ENCODE measurements at places on chromosomes 12 and 14.
A peak's percentile ranks its signal among the peaks of the same experiment; 100 is the strongest.

- no peak for DNase-seq
These were observed 50.3 kb downstream of the TSHR start for GRCh38 chr14:81005540-81006228.

DNA sequence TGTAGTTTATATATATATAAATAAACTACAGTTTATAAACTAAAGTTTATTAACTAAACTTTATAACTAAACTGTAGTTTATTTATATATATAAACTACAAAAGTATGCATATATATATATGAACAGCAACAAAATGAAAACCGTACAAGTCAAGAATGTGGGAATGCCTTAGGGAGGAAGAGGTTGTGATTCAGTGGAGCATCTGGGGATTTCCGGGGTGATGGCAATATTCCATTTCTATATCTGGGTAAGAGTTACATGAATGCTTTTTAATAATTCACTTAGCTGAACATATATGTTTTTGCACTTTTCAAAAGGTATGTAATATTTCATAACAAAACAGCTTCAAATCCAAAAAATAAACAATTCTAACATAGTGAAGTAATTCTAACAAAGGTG lies 30.1 kb upstream of the CAND1 start:
- DNase-seq, result no peak

- DNase-seq, result no peak
These were observed 20.3 kb downstream of the FCF1 start for GRCh38 chr14:74733221-74733620.

DNA sequence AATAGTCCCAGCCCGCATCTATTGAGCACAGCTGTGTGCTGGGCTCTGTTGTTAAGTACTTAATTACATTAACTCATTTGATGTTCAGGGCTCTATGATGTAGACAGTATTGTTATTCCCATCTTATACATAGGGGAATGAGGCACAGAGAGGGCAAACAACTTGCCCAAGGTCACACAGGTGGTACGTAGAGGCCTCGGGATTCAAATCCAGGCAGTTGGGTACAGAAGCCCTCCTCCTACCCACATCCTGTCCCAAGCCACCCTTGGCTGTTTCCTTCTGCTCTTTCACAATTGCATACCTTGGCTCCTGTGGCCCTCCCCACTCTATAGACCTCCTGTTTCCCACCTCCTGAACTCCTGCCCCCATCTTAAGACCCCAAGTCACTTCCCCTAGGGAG lies 10.0 kb upstream of the GPR68 start:
- DNase-seq, result no peak

GRCh38 chr14:83085725-83086124 lies 1552.1 kb upstream of the SEL1L start:
- no peak for DNase-seq

GRCh38 chr12:103801709-103802585 lies 39.1 kb downstream of the NT5DC3 start:
- no peak for DNase-seq

- DNase-seq, result no peak
These were observed at the start of gene CACNA1C for GRCh38 chr12:2052826-2053678. Gene CACNA1C (plus strand): TSS chr12:2052987. CDS start chr12:2053563, 576 bp downstream.

- DNase-seq, result no peak
These were observed 198.0 kb downstream of the CACNA1C start for GRCh38 chr12:2250797-2251196.

DNA sequence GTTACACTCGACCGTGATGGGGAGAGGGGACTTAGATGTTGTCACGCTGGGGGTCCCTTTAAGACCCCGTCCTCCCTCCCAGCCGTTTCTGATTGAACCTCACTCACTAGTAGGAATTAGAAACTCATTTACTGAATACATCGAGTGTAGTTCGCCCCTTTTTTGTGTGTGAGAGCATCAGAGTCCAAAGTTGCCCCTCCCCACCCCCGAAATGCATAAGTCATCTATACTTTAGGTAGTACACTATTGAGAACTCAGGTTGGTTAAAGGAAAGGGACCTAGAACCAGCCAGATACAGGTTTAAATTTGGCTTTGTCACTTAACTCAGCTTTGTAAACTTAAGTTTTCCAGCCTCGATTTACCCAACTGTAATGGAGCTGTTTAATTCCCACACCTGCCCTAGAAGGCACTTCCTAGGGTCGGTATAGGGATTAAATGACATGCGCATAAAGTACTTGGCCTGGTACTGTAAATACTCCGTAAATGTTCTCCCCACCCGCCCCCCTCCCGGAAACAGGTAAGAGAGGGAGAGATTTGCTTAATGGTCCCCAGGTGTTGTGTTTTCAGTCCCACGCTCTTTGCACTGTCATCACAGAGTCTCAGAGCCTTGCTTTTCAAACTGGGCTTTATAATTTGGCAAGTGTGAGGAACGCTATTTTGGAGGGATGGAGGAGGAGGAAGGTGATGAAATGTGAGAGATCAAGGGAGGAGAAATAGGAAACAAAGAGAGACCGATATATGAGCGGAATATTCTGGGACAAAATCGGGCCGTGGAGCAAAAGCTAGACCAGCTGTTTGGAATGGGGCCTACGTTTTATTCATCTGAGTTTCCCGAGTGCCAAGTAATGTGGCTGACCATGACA lies 897 bp downstream of the SUDS3 start:
- DNase-seq, result no peak

- peak; percentile 59 for DNase-seq
These were observed 6.9 kb upstream of the ADCY6 start for GRCh38 chr12:48795550-48796455.

- no peak for DNase-seq
These were observed 127.7 kb upstream of the CAND1 start for GRCh38 chr12:67141296-67142018.

- no peak for DNase-seq
These were observed 13.2 kb downstream of the TRIP11 start for GRCh38 chr14:92026548-92027190.

- DNase-seq, result no peak
These were observed 78.8 kb downstream of the PAPOLA start for GRCh38 chr14:96581026-96581425.

- no peak for DNase-seq
These were observed 40.5 kb downstream of the SLC2A14 start for GRCh38 chr12:7832059-7832696.

GRCh38 chr14:34722723-34723545 lies 8.5 kb upstream of the CFL2 start:
- peak; percentile 30 for DNase-seq

- no peak for DNase-seq
These were observed 141.3 kb downstream of the KTN1 start for GRCh38 chr14:55721353-55721752.

GRCh38 chr14:75906680-75907280 lies 75.0 kb downstream of the TGFB3 start:
- peak; percentile 68 for DNase-seq

- no peak for DNase-seq
These were observed 38.4 kb downstream of the AKAP3 start for GRCh38 chr12:4610481-4610880.

- no peak for DNase-seq
These were observed 119.7 kb upstream of the HIF1A start for GRCh38 chr14:61575551-61576150.

DNA sequence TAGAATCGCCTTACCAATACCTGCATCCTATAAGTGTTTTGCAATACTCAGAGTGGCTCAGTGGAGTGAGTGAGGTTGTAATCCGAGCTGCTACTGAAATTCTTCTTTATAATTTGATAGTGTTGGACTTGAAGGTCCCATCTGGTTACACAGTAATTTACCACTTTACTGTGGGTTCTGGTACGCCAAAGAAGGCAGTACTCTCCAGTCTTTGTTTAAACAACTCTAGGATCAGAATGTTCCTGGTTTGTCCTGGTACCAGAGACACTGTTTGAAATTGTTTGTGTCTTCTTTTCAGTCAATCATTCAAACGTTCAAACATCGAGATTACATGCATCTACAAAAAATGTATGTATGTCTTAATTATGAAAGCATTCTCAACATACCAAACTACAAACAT lies 51.3 kb upstream of the AMN1 start:
- no peak for DNase-seq

- no peak for DNase-seq
These were observed 24.0 kb downstream of the SSH1 start for GRCh38 chr12:108833355-108833733.

DNA sequence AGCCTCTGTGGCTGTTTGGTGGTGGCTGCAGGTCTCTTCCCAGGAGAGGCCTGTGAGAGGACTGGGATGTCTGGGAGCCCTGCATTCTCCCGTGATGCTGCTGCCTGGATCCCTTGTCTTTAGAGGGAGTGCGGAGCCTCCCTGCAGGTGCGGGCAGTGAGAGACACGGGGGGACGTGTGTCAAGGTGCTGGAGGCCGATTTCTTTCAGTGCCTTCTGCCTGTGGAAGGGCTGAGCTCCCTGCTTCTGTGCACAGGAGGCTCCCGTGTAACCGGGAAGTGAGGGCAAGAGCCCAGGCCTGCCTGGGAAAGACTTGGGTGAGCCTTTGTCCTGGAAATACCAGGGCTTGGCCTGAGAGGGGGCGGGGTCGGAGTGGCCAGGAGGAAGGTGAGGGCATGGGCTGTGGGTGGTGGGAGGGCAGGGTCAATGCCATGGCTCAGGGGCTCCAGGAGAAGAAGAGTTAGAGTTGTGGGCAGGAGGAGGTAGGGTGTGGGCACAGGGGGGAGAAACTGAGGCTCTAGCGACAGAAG lies 372.2 kb downstream of the TMEM121 start:
- no peak for DNase-seq

DNA sequence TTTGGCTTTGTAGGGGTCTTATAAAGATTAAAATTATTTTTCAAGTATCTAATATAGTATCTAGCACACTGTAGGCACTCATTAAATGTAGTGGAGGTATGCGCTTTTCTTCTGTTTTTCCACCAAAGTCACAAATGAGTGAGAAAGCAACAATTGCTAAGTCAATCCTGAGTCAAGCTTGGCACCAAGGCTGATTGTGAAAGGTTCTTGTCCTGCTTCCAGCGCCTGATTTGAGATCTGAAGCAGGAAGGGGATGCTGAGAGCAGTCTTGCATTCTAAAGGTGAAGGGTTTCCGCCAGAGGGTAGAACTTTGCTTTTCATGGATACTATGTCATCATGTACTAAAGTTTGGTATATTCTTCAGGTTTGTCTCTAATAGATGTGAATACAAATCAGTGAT lies 64.9 kb upstream of the DAAM1 start:
- no peak for DNase-seq

- no peak for DNase-seq
These were observed 45.8 kb upstream of the IQSEC3 start for GRCh38 chr12:20757-21156.

DNA sequence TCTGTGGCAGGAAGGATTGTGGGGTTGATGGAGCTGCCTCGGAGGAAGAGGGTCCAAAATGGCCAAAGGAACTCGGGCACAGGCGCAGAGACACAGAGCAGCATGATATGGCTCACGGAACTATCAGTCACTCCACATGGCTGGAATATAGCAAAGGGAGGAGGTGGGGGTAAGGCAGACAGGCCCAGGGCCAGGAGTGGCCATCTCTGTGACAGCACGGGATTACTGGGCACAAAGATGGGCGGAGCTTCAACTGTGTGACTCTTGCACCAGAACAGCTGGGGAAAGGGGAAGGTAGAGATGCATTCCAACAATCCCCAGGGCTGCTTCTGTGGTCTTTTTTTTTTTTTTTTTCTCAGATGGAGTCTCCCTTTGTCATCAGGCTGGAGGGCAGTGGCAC lies 24.8 kb upstream of the EML1 start:
- DNase-seq, result no peak

GRCh38 chr12:108638141-108638827 lies 4.6 kb upstream of the SELPLG start:
- peak; percentile 67 for DNase-seq

DNA sequence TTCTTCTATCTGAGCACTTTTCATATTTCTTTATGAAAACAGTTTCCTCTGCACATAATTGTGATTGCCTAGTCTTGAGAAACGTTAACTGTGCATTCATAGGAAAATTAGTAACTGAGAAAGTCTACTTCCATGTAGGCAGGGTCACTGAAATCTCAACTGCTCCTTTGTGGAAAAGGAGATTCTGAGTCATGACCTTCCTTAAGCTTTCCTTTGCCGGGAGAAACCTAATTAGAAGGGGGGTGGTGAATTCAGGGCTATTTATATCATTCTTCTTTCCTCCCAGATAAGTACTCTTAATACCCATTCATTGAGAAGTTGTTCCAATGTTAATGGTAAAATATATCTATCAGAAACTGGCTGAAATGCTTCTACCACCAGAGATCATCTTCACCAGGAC lies 751.0 kb upstream of the TMEM132C start:
- DNase-seq, result no peak

- DNase-seq, result no peak
These were observed 90.3 kb downstream of the TPH2 start for GRCh38 chr12:72028966-72029365.

DNA sequence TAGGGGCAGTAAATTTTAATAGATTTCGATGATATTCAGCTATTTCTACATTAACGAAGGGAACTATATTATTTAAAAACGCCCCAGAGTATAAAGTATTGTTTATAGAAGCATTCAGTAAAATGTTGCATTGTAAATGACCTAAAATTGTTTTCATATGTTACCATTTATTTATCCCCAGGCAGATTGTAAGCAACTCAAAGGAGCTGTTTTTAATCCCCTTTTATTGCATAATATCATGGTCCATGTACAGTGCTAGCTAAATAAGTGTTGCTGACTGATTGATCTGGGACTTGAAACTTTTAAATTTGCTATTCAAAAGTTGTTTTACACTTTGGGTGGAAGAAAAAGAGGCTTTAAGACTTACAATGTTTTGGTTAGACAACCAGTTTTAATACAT lies 199.0 kb upstream of the SLC38A2 start:
- DNase-seq, result no peak

GRCh38 chr12:127542391-127542790 lies 724.6 kb upstream of the TMEM132C start:
- no peak for DNase-seq

DNA sequence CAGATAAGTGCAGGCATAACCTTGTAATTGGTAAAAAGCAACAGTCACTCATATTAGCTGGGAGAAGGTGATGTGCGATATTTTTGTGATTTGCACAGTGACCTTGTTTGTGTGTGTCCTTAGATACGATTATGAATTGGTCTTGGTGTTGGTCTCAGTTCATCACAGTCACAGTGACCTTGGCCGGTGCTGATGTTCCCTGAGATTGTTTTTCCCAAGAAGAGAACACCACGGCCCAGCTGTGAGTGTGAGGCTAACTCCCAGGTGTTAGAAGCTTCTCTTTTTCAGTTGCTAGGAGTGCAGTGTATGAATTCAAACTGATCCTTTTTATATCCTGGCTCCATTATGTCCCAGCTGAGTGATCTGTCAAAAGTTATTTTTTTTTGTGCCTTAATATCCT lies 46.2 kb downstream of the TRHDE start:
- DNase-seq, result no peak

DNA sequence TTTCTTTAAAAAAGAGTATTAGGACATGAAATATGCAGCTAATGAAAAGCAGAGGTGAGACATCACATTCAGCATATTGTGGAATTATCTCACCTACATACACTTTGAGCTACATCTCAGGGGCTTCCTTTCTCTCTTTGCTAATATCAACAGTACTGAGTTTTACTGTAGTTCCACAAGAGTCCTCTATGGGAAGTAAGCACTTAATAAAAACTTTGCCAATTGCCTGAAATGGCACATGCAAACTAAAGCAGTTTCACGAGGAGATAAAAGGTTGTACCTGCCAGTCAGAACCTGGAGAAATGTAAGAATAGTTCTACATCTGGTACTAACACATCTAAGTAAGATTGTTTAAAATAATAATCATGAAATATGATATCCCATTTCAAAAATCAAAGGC lies 73.5 kb upstream of the GPHB5 start:
- no peak for DNase-seq

- peak; percentile 21 for DNase-seq
These were observed 624 bp downstream of the RIN3 start for GRCh38 chr14:92513966-92514843.

All from spinal cord (tissue), 10 donors.